ENCODE measurements at places on chromosomes 7 and 10.
A peak's percentile ranks its signal among the peaks of the same experiment; 100 is the strongest.

GRCh38 chr7:150339409-150339809, 2.0 kb downstream of the RARRES2 start:
- no peak for DNase-seq

GRCh38 chr10:22250897-22251660, 33.3 kb upstream of the EBLN1 start:
- no peak for DNase-seq

GRCh38 chr10:14803827-14804226, 29.1 kb upstream of the FAM107B start:
- DNase-seq = no peak

DNA sequence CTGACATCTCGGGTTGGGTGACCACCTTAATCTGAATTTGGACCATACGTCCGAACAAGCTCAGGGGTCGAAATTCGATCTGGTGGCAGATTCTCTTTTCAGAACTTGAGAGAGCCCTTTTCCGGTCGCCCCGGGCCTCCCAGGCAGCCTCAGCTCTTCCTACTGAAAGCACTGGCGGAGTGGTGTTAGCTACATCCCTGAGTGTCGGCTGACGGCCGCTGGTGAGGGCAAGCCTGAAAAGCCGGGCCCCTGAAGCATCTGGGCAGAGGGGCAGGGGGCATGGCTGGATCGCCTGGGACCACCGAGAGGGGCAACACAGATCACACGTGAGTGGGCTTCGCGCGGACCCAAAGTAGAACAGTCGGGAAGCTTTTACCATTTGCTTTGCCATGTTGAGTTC, 116.1 kb downstream of the SMURF1 start:
- no peak for DNase-seq

DNA sequence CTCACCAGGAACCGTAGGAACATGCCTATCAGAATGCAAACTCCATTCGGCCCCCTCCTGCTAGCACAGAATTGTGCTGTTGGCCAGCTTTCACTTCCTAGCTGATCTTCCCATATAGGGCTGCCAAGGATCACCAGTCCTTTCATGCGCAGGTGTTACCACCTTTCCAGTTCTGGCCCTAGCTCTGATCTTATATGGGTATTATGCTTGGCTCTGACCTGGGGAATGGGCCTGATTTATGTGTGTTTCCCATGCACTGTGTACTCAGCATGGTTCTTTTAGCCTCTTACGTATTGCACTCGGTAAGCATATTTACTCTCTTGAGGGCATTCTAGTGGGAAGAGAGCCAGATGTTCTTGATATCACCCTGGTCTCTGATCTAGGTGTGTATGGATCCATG, 11.1 kb downstream of the SLC35G1 start:
- DNase-seq = no peak

DNA sequence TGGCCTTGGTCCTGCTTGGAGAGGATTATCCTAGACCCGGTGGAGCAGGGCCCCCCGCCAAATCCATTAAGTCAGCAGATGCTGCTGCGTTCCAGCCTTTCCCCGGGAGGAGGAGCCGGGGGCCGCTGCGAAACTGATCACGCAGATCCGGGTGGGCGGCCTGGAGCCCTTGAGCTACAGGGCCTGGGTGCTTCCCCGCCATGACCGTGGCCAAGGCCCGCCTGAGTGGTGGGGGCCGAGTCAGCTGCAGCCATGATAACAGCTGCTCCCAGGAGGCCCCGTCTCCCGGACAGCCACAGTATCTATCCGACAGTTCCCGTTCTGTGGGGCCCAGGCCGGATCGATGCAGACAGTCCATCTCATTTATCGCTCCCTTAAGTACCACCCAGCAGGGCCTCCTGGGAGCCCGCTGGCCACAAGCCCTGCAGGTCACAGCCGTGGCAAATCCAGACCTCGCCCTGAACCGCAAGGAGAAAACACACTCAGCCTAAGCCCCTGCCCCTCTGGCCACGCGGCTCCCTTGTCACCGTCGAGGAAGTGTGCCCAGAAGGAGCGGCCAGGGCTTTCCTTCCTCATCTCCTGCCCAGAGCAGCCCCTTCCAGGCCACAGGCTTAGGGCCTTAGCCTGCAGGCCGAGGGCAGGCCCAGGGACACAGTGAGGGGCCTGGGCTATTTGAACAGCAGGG, 34.4 kb upstream of the SLC29A4 start:
- DNase-seq = no peak

- DNase-seq = peak; percentile 7
Measured at GRCh38 chr7:106367018-106367420, 82.2 kb upstream of the NAMPT start.

All from CD4-positive, alpha-beta T cell treated with Interferon gamma for 1 hour (primary cell).